Common myeloid progenitor, CD34-positive (primary cell): ENCODE measurements at places on chromosomes 5 and 9.

- no peak for DNase-seq
Observed at GRCh38 chr5:165881259-165881658, 2375.8 kb downstream of the MAT2B start.

DNA sequence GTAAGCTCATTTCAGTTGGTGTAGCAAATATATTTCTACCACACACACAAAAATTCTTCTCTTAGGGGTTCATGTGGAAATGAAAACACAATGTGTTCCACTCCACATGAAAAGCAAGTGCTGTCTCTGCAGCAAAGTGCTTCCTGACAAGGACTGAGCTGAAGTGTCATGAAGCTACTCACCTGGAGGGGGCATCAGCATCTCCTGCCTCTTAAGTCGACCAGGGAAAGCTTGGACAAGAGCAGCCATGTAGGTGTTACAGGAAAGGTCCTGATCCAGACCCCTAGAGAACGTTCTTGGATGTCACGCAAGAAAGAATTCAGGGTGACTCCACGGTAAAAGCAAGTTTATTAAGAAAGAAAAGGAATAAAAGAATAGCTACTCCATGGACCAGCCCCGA, 62.8 kb downstream of the SV2C start:
- peak; percentile 10 for DNase-seq

DNA sequence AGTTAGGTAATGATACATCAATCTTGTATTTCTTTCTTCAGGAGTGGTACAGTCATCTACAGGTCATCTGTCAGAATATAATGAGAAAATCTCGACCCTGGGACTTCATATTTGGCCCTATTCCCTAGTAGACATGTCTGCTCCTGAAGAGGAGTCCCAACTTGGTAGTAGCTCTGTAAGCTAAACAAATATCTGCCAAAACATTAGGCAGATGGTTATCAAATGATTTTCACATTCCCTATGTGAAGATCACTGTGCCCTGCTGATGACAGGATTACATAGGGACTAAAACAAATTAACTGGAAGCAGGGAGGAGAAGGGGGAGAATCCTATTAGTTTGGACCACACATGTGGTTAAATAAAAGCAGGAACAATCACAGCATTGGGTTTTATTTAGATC, 138.6 kb upstream of the NFIB start:
- no peak for DNase-seq

DNA sequence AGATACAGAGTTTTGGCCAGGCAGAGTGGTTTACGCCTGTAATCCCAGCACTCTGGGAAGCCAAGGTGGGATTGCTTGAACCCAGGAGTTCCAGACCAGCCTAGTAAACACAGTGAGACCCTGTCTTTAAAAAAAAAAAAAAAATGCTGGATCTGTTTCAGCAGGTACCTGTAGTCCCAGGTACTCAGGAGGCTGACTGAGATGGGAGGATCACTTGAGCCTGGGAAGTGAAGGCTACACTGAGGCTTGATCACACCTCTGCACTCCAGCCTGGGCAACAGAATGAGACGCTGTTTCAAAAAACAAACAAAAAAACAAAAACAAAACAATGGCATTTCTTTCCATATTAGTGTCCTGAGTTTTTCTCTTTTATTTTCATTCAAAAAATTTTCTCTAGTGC, 19.0 kb downstream of the UNC13B start:
- DNase-seq, result no peak
